ENCODE measurements at places on chromosomes 16 and 17.
A peak's percentile ranks its signal among the peaks of the same experiment; 100 is the strongest.

DNA sequence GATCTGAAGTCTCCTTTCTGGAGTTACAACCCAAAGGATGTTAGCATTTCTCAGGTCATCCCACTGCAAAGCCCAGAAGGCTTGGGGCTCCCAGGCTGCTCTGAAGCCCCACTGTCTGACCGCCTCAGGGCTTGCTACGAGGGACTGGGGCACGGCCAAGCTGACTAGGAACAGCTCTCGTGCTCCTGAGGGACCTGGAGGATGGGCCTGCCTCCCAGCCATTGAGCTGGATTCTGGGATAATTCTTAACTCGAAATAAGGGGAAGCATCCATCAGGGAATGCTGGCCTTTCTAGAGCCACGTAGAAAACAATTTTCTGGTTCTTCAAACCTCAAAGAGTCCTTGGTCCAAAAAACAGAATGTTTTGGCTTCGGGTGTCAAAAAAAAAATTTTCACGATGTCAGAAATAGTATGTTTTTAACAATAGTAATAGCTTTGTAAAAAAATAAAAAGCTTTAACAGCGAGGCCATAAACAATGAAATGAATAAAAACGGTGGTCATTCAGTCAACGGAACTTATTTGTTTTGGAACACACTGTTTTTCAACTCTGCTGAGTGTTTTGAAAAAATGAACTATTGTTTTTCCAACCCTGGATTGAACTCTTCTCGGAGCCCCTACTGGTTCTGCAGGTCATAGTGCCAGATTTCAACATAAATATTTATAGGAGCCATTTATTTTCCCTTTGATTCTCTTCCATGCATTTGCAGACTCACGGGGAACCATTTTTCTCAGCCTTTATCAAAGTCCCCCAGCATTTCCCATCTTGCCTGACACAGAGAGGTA is 16.4 kb upstream of the HERPUD1 start:
- no peak for DNase-seq

DNA sequence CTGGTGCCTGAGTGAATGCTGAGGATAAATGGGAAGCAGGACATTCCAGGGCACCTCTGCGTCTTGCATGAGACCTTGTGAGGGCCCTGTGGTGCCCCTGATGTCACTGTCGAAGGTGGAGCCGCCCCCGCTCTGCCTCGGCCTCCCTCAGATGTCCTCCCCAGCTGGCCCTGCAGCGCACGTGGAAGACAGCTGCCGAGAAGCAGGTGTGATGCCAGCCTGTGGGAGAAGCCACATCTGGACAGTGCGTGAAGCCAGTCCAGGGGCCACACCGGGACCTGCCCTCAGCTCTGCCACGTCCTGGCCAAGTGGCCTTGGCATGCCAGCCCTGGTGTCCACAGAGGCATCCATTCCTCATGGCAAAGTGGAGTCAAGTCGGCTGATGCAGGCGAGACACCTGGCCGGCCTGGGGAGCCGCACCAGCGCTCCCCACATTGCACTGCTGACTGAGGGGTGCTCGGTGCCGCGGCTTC is 21.6 kb upstream of the METRNL start:
- DNase-seq = no peak

DNA sequence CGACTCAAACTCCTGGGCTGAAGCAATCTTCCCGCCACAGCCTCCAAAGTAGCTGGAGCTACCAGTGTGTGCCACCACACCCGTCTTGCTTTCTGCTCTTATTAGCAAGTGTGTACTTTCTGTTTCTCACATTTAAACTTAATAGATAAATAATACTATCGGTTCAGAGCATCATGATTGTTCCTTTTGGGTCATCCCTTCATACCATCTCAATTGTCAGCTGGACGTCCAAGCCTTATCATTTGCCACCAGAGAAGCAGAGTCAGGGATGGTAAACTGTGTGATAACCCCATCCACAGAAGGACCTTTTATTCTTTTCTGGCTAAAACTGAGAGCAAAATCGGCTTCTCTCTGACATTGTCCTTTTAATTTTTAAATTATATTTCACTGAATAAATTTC is 279.8 kb upstream of the GOT2 start:
- no peak for DNase-seq

DNA sequence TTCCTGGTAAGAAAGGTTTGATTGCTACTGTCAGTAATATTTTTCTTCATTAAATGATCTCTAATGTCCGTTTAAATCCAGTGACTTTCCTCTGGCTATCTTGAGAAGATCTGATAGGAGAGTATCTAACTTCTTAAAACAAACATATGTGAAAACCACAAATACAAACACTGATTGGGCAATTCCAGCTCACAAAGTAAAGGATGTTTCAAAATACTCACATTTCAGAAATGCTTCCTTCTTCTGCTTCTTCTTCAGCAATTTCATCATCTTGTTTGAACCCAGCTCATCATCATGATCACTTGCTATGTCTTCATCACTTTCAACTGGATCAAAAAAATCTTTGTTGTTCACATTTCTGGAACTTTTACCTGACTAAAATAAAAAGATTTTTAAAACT is 64.3 kb upstream of the RBL2 start:
- DNase-seq = no peak

DNA sequence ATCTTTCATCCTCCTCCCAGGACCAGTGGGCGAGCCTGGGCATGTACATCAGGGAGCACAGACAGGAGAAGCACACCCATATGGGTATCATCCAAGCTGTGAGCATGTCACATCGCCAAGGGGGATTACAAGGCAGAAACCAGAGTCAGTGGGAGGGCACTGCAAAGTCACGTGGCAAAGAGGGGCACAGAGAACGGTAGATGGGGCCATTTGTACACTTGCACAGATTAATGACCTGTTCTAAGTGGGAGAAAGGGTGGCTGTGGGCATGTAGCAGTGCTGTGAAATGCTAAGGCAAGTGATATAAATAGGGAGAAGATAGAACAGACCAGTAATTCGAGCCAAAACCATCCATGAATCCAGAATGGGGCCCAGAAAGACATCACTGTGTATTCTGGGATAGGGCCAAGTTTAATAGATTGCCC is 265.0 kb downstream of the CPPED1 start:
- no peak for DNase-seq

DNA sequence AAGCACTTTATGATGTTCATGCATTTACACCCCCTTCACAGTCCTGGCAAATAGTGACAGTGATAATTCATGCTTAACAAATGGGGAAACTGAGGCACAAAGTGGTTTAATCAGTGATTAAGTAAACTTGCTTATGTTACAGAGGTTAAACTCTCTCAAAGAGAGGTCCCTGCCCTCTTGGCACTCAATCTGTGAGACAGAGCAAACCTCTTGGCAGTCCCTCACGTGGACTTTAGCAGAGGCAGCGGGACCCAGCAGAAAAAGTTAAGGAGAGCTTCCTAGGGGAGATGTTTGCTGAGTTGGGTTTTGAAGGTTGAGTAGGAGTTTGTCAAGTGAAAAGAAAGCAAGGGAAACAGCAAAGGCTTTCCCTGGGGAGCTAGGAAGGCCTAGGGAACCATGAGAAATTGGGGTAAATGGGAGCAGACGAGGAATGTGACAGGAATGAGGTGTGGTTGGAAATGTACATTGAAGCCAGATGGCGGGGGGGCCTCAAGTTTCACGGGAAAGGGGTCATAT is 10.7 kb downstream of the SOCS1 start:
- no peak for DNase-seq

GRCh38 chr17:35900280-35900679 is 20.1 kb upstream of the CCL5 start:
- DNase-seq = no peak

DNA sequence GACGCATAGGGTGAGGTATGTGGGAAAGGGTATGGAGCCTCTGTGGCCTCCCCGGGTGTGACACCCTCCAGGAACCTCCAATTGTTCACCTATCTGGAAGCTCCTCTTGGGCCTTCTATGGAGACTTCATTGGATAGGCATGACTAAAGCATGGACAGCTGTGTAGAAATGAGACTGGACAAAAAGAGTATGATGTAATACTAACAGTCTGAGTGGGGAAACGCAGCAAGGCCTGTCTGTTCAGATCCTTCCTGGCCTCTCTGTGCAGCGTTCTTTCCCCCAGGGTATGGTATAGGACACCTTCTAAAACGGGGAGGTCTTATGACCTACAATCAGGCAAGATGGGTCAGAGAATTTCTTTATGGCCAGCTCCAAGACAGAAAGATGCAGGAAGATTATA is 30.7 kb upstream of the CCNF start:
- DNase-seq = no peak

DNA sequence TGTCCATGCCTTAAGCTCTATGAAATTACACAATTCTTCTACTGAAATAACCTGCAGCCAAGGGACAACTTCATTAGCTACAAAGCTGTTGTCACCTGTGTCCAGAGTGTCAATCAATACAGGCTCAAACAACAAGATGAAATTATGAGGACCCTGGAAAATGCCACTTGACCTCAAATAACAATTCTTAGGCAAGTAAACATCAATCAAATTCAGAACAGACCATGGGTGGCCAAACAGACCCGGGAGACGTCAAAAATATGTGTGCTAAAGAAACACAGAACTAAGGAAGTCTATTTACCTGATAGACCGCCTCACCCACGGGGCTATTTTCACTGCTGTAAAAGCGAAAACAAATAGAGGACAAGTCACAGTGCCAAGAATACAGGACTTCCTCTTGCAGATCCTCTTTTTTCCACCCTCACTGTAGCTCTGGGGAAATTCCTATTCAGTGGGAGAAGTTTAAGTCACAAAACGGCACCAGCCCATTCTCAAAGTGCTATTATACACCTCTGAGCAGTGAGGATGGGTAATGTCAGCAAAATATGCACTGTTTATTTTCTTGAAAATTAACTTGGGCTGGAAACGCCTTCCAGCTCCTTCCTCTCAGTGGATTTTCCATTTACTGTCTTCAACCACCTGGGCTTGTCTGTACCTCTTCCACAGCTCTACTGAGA is 2.7 kb downstream of the LITAF start:
- no peak for DNase-seq

GRCh38 chr17:48625495-48626244 is 488 bp downstream of the HOXB9 start:
- peak; percentile 90 for DNase-seq

GRCh38 chr17:27265333-27265732 is 28.6 kb upstream of the WSB1 start:
- DNase-seq = peak; percentile 71

DNA sequence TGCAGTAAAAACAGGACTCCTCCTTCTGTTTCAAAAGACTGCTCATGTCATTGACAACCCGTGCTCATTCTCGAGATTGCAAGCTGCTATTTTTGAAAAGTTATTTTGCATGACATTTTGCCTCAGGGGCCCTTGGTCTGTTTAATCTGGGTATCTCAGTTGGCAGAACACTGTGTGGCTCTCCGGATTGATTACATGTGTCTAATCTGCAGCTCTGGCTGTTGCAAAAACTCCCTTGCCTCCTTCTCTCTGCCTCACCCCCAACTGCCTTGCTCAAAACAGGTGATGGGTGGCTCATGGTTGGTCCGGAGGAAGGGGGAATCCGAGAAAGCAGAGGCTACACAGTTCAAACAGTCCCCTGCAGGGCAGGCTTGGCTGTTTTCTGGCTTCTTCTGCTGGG is 25.3 kb downstream of the GINS3 start:
- no peak for DNase-seq

GRCh38 chr17:2580661-2581060 is 12.8 kb upstream of the PAFAH1B1 start:
- no peak for DNase-seq

- no peak for DNase-seq
Measured at GRCh38 chr17:50046667-50047066, 9.2 kb upstream of the ITGA3 start.

DNA sequence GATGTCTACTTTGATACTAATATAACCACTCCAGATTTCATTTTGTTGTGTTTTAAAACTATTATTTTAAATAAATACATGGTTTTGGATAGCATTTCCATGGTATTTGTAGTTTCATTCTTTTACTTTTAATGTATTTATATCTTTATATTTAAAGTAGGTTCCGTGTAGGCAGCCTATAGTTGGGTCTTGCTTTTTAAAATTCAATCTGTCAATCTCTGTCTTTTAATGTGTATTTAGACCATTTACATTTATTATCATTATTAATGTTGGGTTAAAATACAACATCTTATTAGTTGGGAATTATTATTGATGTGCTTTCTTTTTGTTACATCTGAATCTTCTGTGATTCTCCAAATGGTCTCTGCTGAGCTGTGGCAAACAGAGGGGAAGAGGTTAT is 412.1 kb downstream of the NPIPA7 start:
- no peak for DNase-seq

All from Caco-2 (cell line).